NCI-H1930 (cell line): ENCODE measurements at places on chromosomes 5 and 9.

- no peak for DNase-seq
Measured at GRCh38 chr9:110687497-110687896, 18.9 kb downstream of the MUSK start.

- no peak for DNase-seq
Measured at GRCh38 chr5:10801931-10802666, 41.1 kb upstream of the DAP start.

DNA sequence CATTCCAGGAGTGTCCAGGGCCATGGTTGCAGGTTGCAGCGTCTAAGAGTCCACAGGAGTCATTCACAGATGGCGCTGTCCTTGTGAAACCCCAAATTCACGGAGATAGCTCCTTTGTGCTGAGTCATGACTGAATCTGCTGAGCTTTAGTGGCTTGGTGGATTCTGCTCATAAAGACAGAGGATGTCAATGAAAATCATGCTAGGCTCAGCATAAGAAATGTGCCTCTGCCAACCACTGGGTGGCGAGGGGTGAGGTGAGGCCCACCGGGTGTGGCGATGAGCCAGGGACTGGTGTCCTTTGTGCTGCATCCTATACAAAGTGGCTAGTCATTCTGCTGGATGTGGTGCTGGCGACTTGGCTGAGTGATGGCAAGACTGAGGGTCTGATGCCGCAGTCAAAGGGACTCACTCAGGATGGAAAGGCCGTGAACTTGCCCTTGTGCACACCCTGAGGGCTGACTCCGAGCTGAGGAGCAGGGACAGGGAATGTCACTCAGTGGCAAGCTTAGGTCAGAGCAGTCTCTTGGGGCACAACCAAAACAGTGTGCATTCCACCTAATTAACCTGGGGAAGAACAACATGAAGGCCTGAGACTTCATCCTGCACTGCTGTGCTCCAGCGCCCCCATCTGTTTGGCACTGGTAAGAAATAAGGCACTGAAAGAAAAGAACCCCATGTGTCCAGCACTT, 71.5 kb downstream of the DAP start:
- DNase-seq: peak; percentile 12

- DNase-seq: no peak
Measured at GRCh38 chr9:7367726-7368125, 431.9 kb downstream of the DMAC1 start.
